ENCODE measurements at places on chromosomes 5 and 9.

GRCh38 chr9:9729082-9729481 is 883.7 kb downstream of the PTPRD start:
- no peak for DNase-seq

GRCh38 chr9:14868772-14869583 is 41.2 kb downstream of the FREM1 start:
- no peak for DNase-seq

- no peak for DNase-seq
These were observed 13.8 kb upstream of the ORM1 start for GRCh38 chr9:114309096-114309495.

DNA sequence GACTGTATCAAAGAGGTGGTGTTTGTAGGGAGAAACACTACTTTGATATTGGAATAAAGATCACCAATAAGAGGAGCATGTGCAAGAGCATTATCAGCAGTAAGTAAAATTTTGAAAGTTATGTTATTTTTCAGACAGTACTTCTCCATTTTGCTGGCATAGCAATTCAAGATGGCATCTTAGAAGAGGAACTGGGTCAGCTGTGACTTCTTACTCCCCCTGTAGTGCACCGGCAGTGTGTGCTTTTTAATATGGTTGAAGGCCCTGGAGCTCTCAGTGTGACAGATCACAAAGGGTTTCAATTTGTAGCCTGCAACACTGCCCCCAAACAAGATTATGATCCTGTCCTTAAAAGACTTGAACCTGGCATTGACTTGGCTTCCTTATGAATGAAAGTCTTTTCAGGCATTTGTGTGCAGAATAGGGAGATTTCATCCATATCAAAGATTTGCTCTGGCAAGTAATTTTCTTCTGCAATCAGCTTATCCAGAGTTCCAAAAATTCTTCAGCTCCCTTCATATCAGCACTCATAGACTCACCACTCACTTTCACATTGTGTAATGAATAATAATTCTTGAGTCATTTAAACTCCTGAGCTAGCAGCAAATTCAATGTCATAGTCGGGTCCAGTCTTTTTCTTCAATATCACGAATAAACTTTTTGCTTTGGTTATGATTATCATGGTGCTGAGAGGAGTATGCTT is 105.7 kb upstream of the MAMDC2 start:
- no peak for DNase-seq

DNA sequence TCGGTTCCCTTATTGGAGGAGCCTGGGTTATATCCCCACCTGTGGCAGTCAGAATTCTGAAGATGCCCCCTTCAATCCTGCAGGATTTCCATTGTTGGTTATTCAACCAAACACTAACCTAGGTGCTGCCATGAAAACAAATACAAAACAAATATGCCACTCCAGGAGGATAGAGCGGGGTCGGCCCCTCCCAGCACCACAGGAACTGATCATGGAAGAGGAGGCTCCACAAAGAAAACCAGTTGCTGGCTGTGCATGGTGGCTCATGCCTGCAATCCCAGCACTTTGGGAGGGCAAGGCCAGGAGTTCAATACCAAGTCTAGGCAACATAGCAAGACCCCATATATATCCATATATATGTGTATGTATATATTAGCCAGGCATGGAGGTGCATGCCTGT is 13.2 kb upstream of the ADGRD2 start:
- DNase-seq, result no peak

GRCh38 chr5:65047225-65047624 is 278.5 kb downstream of the CWC27 start:
- no peak for DNase-seq

DNA sequence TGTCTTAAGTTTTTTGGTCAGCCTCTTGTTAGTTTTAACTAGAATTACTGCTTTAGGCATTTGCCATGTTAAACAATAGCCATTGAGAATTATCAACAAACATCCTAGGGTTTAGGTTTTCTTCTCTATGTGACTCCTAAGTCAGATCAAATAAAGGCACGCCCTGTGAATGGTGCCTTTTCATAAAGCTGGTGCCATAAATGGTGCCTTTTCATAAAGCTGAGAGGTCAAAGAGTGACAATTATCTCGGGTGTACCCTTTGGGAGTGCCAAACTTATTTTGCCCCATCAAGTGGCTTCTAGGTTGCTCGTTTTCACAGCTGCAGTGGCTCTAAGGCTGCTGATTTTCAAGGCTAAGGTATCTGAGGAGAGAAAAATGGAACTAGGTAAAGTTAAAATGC is 391.6 kb downstream of the DMRTA1 start:
- no peak for DNase-seq

DNA sequence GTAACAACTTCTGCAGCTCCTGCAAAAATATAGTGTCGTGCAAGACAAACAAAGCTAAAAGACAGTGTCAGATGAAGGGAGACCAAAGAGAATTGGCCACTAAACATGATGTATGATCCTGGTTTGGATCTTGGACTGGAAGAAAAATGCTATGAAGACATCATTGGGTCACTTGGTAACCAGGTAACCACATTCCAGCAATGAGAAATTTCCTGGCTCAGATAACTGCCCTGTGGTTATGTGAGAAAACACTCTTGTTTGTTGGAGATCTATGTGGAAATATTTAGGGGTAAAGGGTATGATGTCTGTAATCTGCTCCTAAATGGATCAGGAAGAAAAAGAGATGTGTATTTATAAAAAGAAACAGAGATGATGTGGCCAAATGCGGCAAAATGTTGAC is 45.5 kb upstream of the ANKRD33B start:
- DNase-seq, result no peak

GRCh38 chr9:72681283-72681630 is 159.8 kb downstream of the TMC1 start:
- no peak for DNase-seq

DNA sequence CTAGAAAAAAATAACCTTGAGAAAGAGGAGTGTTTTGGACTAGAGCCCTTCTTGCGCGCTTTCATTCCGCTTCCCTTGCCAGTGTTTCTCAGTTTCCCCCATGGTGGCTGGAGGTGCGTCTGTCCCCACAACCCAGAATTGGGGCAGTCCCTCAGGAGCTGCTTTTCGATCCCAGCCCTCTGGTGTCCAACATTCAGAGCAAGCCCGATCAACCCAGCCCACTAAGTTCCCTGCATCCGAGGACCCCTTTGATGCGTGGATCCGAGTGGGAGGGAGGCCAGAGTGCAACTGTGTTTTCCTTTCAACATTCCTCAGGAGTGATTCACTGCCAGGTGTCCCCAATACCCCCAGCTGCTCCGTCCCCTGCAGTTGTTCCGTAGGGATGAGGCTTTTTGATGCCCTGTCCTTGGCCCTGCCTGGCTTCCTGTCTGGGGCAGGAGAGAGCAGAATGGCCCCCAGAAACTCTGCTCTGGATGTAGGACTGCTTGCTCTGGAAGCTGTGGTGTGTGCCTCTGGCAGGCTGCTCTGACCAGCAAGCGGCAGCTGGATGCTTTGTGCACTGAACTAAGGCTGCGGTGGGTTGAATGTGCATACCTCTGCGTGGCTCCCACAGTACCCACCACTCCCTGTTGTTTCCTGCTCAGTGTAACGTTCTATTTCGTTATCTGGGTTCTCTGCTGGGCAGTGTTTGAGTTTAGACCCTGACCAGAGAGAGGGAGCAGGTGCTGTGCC is 117.5 kb downstream of the BOD1 start:
- DNase-seq, result no peak

- no peak for DNase-seq
These were observed 29.6 kb upstream of the LCP2 start for GRCh38 chr5:170327168-170327567.

- no peak for DNase-seq
These were observed 2.6 kb upstream of the OR13C3 start for GRCh38 chr9:104539275-104539674.

- DNase-seq, result no peak
These were observed 16.0 kb upstream of the SLC22A4 start for GRCh38 chr5:132277971-132278853.
